Activated T-helper 17 cell treated with anti-CD3 and anti-CD28 coated beads, Interleukin-2, amount 50 U/mL, for 72 hours (primary cell): ENCODE measurements at places on chromosomes 16 and 17.
A peak's percentile ranks its signal among the peaks of the same experiment; 100 is the strongest.

DNA sequence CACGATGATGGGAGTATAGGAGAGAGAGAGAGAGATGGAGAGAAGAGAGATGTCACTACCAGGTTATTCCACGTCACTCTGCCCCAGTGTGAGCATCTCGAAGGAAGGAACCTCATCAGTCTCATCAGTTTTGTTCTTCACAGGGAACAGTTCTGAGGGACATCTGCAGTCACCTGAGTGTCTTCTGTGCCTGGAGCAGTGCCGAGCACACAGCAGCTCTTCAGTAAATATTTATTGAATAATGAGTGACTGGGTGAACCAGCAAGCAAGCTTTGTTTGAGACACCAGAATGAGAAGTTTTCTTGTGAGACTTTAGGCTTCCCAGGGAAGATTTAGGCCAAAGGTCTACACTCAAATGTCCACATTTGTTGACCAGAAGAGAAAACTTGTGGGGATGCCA, 142.4 kb upstream of the IRX3 start:
- no peaks in the 10 kb centered on the region for H3K4me1 ChIP-seq
- no peaks in the 10 kb centered on the region for H3K36me3 ChIP-seq
- ATAC-seq = no peak
- H3K27me3 ChIP-seq = peaks cover 47% of the 10 kb centered on the region

- H3K4me3 ChIP-seq = peak overlapping the region; percentile 81
- no peaks in the 10 kb centered on the region for H3K27me3 ChIP-seq
- no peaks in the 10 kb centered on the region for H3K4me1 ChIP-seq
These were observed 17.2 kb downstream of the ADAM11 start for GRCh38 chr17:44775838-44776621.

DNA sequence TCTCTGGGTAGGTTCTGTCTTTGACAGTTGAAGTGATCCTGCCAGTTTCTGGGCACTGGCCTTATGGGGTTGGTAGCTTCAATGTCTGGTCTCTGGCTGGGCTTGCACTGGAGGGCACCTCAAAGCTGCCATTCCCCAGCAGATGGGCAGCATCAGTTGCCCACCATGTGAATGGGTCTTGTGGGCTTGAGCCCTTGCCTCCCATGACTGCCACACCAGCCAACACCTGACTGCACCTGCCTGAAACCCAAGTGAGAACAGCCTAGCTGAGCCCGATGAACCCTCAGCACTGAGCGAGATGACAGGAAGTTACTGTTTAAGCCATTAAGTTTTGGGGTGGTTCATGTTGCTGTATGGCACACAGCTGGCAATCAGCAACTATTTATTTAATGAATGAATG, 69.1 kb upstream of the AXIN2 start:
- no peak overlapping the region for H3K27ac ChIP-seq
- H3K36me3 ChIP-seq = no peaks in the 10 kb centered on the region
- H3K4me3 ChIP-seq = no peak overlapping the region

- H3K4me3 ChIP-seq = no peak overlapping the region
- no peaks in the 10 kb centered on the region for H3K4me1 ChIP-seq
- H3K27me3 ChIP-seq = no peaks in the 10 kb centered on the region
- ATAC-seq = no peak
- no peaks in the 10 kb centered on the region for H3K36me3 ChIP-seq
- H3K27ac ChIP-seq = no peak overlapping the region
These were observed 1039.2 kb upstream of the GOT2 start for GRCh38 chr16:59773330-59773729.

DNA sequence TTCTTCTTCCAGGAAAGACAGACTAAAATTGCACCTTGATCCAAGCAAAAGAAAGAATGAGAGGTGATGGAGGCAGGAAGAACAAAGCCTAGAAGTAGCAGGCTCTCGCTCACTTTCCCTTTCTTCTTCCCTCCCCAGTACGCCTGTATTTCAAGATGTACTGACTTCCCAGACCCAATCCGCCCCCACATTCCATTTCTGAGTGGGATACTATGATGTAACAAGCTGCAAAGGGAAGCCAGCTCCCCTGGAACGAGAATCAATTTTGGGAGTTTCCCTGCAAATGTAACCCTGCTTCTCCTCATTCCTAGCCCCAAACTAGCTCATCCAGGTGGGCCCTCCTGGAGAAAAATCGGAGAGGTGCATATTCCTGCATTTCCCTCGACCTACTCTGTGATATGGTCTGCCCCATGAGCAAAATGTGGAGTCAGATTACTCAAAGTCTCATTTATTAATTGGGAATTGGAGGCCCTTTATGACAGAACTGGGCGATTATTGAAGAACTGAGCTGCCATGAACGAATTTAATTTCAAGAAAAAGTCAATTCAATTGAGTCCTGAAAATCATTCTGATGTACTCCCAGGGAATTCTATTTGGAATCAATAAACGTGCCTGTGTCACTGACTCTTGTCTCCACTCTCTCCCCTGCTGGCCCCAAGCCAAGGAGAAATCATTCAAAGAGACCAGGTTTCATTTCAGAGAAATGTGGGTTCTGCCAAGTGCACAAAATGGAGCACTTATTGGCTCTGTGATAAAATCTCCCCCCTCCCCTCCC, 398.9 kb downstream of the SHISA9 start:
- no peak overlapping the region for H3K4me3 ChIP-seq
- H3K27ac ChIP-seq = no peak overlapping the region
- H3K4me1 ChIP-seq = peaks cover 3% of the 10 kb centered on the region
- peaks cover 4% of the 10 kb centered on the region for H3K27me3 ChIP-seq
- ATAC-seq = no peak
- H3K36me3 ChIP-seq = no peaks in the 10 kb centered on the region

DNA sequence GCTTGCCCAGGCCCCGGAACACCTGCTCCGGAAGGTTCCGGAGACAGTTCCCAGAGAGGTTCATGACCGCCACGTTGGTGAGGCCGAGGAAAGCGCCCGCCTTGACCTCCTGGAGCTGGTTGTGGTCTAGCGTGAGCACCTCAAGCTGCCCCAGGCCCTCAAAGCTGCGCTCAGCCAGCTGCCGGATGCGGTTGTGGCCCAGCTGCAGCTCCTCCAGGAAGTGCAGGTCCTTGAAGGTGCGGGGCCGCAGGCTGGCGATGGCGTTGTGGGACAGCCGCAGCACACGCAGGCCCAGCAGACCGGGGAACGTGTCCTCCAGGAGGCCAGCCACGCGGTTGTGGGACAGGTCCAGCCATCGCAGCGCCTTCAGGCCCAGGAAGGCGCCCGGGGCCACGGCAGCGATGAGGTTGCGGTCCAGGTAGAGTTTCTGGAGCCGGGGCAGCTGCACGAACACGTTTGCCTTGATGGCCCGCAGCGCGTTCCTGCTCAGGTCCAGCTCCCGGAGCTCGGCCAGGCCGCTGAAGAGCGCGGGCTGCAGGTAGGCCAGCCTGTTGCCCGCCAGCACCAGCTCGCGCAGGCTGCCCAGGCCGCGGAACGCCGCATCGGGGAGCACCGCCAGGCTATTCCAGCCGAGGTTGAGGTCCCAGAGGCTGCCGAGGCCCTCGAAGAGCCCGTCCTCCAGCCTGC, 2.1 kb downstream of the IGFALS start:
- no peak overlapping the region for H3K4me3 ChIP-seq
- H3K27me3 ChIP-seq = no peaks in the 10 kb centered on the region
- peaks cover 7% of the 10 kb centered on the region for H3K36me3 ChIP-seq

GRCh38 chr17:76527430-76528111, 9.9 kb downstream of the CYGB start:
- peak; percentile 44 for ATAC-seq
- no peaks in the 10 kb centered on the region for H3K36me3 ChIP-seq
- no peak overlapping the region for H3K27ac ChIP-seq
- no peaks in the 10 kb centered on the region for H3K27me3 ChIP-seq
- peaks cover 10% of the 10 kb centered on the region for H3K4me1 ChIP-seq

GRCh38 chr16:53085369-53085843, 30.6 kb downstream of the CHD9 start:
- H3K27ac ChIP-seq = no peak overlapping the region
- no peak overlapping the region for H3K4me3 ChIP-seq
- no peaks in the 10 kb centered on the region for H3K27me3 ChIP-seq
- no peaks in the 10 kb centered on the region for H3K36me3 ChIP-seq
- peaks cover 5% of the 10 kb centered on the region for H3K4me1 ChIP-seq
- no peak for ATAC-seq

GRCh38 chr16:56066617-56067016, 124.7 kb upstream of the GNAO1 start:
- peaks cover 6% of the 10 kb centered on the region for H3K27me3 ChIP-seq
- H3K27ac ChIP-seq = no peak overlapping the region
- no peak overlapping the region for H3K4me3 ChIP-seq
- H3K36me3 ChIP-seq = no peaks in the 10 kb centered on the region
- ATAC-seq = no peak

- H3K4me1 ChIP-seq = peaks cover 7% of the 10 kb centered on the region
- H3K4me3 ChIP-seq = peak overlapping the region; percentile 13
- peak overlapping the region; percentile 66 for H3K27ac ChIP-seq
- ATAC-seq = no peak
- no peaks in the 10 kb centered on the region for H3K36me3 ChIP-seq
These were observed 3.6 kb downstream of the RNF43 start for GRCh38 chr17:58413684-58414083.

- no peaks in the 10 kb centered on the region for H3K4me1 ChIP-seq
- no peak for ATAC-seq
- H3K27ac ChIP-seq = no peak overlapping the region
- H3K36me3 ChIP-seq = no peaks in the 10 kb centered on the region
- no peak overlapping the region for H3K4me3 ChIP-seq
- peaks cover 3% of the 10 kb centered on the region for H3K27me3 ChIP-seq
These were observed 42.9 kb downstream of the BAHCC1 start for GRCh38 chr17:81438007-81438659.

DNA sequence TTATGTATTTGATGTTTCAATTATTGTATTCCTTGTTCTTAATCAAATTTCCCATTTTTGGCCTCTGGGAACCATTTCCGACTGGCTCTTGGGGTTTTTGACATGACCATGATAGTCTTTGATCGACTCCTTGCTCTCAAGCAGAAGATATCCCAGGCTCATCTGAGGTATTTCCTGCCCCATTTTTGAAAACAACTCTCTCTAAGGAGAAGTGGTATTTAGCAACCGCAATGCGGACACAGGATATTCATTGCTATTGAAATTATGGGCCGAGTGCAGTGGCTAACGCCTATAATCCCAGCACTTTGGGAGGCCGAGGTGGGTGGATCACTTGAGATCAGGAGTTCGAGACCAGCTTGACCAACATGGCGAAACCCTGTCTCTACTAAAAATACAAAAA, 5.5 kb downstream of the TANGO6 start:
- peaks cover 23% of the 10 kb centered on the region for H3K4me1 ChIP-seq
- no peaks in the 10 kb centered on the region for H3K27me3 ChIP-seq
- H3K4me3 ChIP-seq = no peak overlapping the region
- no peak for ATAC-seq
- H3K36me3 ChIP-seq = peaks cover 27% of the 10 kb centered on the region

- no peak overlapping the region for H3K4me3 ChIP-seq
- ATAC-seq = no peak
- no peaks in the 10 kb centered on the region for H3K4me1 ChIP-seq
- H3K27ac ChIP-seq = no peak overlapping the region
These were observed 15.7 kb downstream of the ETV4 start for GRCh38 chr17:43530288-43531081.

DNA sequence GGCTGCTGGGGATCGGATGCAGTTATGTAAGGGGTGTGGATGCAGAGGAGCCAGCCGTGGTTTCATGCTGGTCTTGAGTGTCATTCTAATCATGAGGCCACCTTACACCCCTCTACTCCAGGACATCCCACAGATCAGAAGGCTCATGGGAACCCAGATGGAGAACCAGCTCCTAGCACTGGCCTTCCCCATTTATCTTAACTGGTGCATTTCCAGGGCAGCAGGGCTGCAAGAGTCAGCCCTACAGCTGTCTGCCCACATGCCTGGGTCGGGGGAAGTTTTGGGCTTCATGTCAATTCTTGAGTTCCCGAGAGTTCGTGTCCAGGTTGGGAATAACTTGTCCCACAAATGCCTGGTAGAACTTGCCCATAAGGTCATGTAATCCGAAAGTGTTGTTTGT, 29.1 kb downstream of the RPTOR start:
- H3K4me1 ChIP-seq = peaks cover 9% of the 10 kb centered on the region
- H3K27me3 ChIP-seq = no peaks in the 10 kb centered on the region
- H3K27ac ChIP-seq = no peak overlapping the region
- no peak for ATAC-seq
- no peak overlapping the region for H3K4me3 ChIP-seq

GRCh38 chr16:17497648-17498047, 26.9 kb upstream of the XYLT1 start:
- no peaks in the 10 kb centered on the region for H3K4me1 ChIP-seq
- no peak overlapping the region for H3K27ac ChIP-seq
- H3K36me3 ChIP-seq = no peaks in the 10 kb centered on the region
- H3K27me3 ChIP-seq = peaks cover under 1% of the 10 kb centered on the region
